HFFc6 (cell line): ENCODE measurements at places on chromosomes 1 and 21. TPM values are rescaled to one million over a fixed set of nuclear protein-coding genes. Genes with fewer than 3 reads are reported as not detected.
A peak's percentile ranks its signal among the peaks of the same experiment; 100 is the strongest.

The CD1B gene
- not detected in 3 replicates for total RNA-seq

The EXTL1 gene
- total RNA-seq = 8.9 to 24.1 TPM (median 22.6 TPM) in 3 replicates

The DYRK3 gene
- total RNA-seq = 24.2 to 28.7 TPM (median 24.6 TPM) in 3 replicates

The GPATCH2 gene
- 9.0 to 10.8 TPM (median 9.4 TPM) in 3 replicates for total RNA-seq

The OR2AK2 gene
- not detected in 3 replicates for total RNA-seq

The ARMH1 gene
- total RNA-seq = 0.35 TPM in 1 of 3 replicates, not detected in the others

The OR2T33 gene
- not detected in 3 replicates for total RNA-seq

The PRDM16 gene
- total RNA-seq = not detected in 3 replicates

The OPRD1 gene
- total RNA-seq = not detected in 3 replicates

The MX2 gene
- total RNA-seq = 0.18 to 0.21 TPM in 2 of 3 replicates, not detected in the other

The OR2L3 gene
- not detected in 3 replicates for total RNA-seq

- DNase-seq = no peak
- H3K4me3 ChIP-seq = no peak overlapping the region; the same call in 1 of the 2 replicates
- H3K27me3 ChIP-seq = no peaks in the 10 kb centered on the region
- peaks cover 84% of the 10 kb centered on the region for H3K4me1 ChIP-seq
- peaks cover 55% of the 10 kb centered on the region for H3K36me3 ChIP-seq
These were observed 18.4 kb downstream of the FMN2 start for GRCh38 chr1:240109920-240110636.

DNA sequence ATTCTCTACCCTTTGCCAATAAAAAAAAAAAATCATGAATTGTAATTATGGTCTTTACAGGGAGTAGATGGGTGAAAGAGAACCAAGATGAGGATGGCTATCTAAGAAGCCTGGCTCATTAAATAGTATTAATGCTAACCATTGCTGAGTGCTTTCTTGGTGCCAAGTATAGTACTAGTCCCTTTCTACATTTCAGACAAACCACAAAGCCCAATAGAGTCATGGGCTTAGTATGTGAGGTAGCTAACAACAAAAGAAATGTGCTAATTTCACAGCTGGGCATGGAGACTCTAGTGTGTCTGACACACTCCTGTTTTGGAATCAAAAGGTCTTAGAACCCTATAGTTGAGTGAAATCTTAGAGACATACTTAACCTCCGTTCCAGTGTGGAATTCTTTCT lies 84.5 kb upstream of the ESRRG start:
- H3K4me3 ChIP-seq = no peak overlapping the region
- no peak for DNase-seq
- H3K36me3 ChIP-seq = no peaks in the 10 kb centered on the region
- H3K27ac ChIP-seq = no peak overlapping the region
- no peaks in the 10 kb centered on the region for H3K4me1 ChIP-seq

DNA sequence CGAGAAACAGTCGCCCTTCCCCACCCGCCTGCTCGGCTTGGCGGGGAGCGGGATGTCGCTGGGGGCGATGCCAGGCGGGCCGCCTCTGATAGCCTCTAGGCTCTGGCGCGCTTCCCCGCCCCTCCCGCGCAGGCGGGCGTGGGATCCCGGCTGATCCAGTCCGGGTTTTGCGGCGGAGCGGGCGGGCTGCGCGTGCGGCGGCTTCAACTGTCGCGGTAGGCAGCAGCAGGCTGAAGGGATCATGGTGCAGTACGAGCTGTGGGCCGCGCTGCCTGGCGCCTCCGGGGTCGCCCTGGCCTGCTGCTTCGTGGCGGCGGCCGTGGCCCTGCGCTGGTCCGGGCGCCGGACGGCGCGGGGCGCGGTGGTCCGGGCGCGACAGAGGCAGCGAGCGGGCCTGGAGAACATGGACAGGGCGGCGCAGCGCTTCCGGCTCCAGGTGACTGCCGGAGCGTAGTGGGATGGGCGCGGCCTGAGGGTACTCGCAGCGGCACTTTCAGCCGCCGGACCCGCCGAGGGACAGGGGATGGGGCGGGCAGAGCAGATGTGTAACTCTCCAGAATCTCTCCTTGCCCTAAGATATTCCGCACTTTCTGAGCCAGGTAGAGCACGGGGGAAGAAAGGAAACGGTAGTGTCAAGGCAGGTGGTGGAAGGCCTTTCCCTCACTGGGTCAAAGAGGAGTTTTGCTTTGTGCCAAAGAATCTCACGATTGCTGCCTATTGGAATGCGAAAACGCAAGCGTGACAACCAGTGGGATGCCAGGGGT lies at the start of gene FAAH:
Gene FAAH (plus strand): TSS at position 210 of the 764 bp plus-strand sequence. CDS start 32 bp downstream, at position 242.
- no peak within 1 kb of the TSS for H3K27ac ChIP-seq
- no peak for DNase-seq
- no peak within 1 kb of the TSS for H3K4me3 ChIP-seq
- peaks cover 18% of the 10 kb centered on the region for H3K36me3 ChIP-seq
- no peaks in the 10 kb centered on the region for H3K4me1 ChIP-seq

DNA sequence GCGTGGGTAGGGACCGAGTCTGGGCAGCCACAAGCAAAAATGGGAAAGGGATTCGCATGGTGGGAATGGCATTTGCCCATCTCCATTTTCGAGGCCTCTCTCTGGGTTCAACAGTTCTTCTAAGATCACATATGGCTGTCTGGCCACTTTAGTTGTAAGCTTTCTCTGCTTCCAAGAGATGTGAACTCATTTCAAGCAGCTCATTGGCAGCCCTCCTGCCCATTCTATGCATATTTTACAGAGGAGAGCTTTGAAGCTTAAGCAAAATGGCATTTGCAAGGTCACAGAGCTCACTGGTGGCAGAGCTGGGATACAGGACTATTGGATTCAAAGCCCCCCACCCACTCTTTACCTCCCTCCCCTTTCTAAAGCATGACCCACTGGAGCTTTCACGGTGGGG lies 93.7 kb downstream of the HHIPL2 start:
- peaks cover 18% of the 10 kb centered on the region for H3K36me3 ChIP-seq
- peaks cover 2% of the 10 kb centered on the region for H3K27me3 ChIP-seq
- DNase-seq = peak; percentile 23
- H3K4me3 ChIP-seq = no peak overlapping the region

GRCh38 chr1:150601540-150601939 lies 22.1 kb upstream of the MCL1 start:
- peaks cover 35% of the 10 kb centered on the region for H3K4me1 ChIP-seq
- no peaks in the 10 kb centered on the region for H3K27me3 ChIP-seq
- H3K36me3 ChIP-seq = peaks cover 12% of the 10 kb centered on the region
- no peak overlapping the region for H3K4me3 ChIP-seq

- H3K36me3 ChIP-seq = peaks cover 4% of the 10 kb centered on the region; the same call in 1 of the 2 replicates
- DNase-seq = no peak
- peaks cover 4% of the 10 kb centered on the region; the same call in 1 of the 2 replicates for H3K4me1 ChIP-seq
- H3K4me3 ChIP-seq = no peak overlapping the region
These were observed 81.6 kb downstream of the ADSS2 start for GRCh38 chr1:244370060-244370637.

DNA sequence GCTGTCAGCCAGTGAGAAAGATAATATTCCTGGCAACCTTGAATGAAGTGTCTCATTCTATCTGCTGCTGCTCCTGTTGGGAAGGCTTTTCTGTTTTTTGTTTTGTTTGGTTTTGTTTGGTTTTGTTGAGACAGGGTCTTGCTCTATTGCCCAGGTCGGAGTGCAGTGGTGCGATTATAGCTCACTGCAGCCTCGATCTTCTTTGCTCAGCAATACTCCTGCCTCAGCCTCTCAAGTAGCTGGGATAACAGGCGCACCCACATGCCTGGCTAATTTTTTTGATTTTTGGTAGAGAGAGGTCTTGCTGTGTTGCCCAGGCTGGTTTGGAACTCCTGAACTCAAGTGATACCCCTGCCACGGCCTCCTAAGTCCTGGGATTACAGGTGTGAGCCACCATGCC lies 37.6 kb downstream of the BTG3 start:
- no peaks in the 10 kb centered on the region for H3K36me3 ChIP-seq
- DNase-seq = no peak
- no peaks in the 10 kb centered on the region for H3K4me1 ChIP-seq
- no peak overlapping the region for H3K27ac ChIP-seq
- H3K4me3 ChIP-seq = no peak overlapping the region

DNA sequence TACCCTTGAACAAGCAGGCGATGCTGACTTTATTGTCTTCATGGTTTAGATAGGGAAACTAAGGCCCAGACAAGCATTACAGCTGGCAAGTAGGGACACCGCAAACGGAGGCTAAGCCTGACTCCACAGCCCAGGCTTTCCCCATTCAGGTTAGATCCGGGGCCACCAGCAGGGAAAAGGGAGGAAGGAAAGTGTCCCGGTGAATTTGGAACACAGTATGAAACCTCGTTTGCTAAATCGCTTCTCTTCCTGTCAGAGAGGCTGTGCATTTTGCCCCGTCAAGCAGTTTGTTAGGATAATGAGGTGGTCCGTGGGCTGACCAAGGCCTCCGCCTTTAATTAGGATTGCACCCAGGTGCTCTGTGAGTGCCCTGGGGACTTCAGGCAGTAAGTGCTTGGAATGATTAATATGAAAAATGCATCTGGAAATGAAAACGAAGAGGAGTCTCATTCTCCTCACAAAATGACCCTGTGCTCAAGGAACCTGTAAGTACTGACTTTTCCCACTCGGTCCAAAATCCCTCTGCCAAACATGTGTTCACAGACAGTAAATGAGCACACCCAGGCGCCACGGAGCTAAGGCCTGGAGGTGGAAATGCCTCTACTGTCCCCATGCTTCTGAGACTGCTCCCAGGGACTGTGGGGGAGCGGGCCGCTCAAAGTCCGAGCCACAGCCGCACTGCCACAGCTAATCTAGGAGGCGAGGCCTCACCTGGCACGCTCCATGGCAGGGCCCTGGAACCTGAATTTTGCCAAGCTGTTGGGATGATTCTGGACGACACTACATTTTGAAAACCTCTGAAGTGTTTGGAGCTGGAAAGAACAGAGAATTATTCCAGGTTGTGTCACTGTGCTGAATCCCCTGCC lies 234.1 kb downstream of the SDCCAG8 start:
- DNase-seq = no peak
- H3K27ac ChIP-seq = no peak overlapping the region
- H3K27me3 ChIP-seq = no peaks in the 10 kb centered on the region
- H3K36me3 ChIP-seq = peaks cover 5% of the 10 kb centered on the region; the same call in 1 of the 2 replicates
- peaks cover 20% of the 10 kb centered on the region for H3K4me1 ChIP-seq

DNA sequence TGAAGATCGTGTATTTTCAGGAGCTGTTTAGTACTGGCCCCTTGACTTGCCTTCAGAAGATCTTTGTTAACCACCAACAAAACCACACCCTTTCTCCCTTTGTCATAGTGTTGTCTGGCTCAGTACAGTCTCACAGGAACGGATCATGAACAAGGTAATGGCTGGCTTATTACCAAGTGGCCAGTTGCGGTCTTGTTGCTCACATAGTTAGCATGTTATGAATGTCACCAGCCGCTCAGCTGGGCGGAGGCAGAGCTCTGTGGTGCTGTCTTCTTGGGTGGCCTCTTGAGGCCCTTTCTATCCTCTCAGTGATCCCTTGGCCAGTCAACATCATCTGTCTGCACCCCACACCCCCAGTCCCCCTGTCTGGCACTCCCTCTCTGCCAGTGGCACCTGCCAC lies 21.4 kb downstream of the CNIH3 start:
- H3K27me3 ChIP-seq = peaks cover 1% of the 10 kb centered on the region; the same call in 1 of the 2 replicates
- peak overlapping the region; percentile 88 for H3K27ac ChIP-seq
- H3K4me3 ChIP-seq = peak overlapping the region; percentile 72
- H3K4me1 ChIP-seq = peaks cover 99% of the 10 kb centered on the region

DNA sequence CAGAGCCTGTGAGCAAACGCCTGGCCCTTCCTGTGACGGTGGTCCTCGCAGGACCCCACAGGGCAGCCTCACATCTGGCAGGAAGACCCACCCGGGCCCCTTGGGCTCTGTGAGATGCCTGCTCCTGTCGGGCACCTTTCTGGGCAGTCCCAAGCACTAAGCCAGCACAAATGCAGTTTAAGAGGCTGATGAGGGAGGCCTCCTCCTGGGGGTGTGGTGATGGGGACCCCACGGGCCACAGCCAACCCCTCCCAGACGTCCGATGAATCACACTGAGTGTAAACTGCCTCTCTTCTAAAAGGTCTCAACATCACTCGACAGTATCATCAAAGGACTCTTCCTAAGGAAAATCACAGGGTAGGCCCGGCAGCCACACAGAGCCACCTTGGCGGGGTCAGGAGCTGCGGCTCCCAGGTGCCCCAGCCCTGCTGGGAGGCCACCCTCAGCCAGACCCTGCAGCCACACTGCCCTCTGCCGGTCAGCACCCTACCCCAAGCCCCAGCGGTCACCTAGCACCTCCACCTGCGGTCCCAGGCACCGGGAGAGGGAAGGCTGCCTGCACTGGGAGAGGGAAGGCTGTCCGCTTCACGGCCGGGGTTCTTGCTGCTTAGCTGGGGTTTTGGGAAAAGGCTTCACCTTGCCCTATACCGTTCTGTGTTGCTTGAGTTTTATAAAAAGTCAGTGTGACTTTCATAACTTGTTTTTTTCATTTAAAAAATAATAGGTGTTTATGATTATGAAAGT lies 3.9 kb upstream of the PRKCZ start:
- H3K27ac ChIP-seq = no peak overlapping the region
- DNase-seq = no peak
- H3K36me3 ChIP-seq = no peaks in the 10 kb centered on the region

DNA sequence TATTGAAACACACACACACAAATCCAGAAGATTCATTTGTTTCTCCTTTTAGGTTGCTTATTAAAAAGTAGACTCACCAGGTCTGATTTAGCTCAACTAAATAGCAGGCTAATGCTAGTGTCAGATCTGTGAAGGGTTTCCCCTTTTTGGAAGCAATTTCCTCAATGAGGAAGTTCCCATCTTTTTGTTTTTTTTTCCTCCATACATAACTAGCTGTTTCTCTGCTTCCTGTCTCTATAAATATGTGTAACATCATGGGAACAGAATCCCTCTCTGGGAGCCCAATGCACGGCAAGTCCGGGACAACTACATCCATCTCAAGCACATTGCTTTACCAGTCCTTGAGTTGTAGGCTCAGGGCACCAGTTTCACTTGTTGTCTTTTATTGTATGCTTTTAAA lies 1421.1 kb downstream of the PLA2G4A start:
- H3K27me3 ChIP-seq = no peaks in the 10 kb centered on the region
- DNase-seq = no peak
- H3K4me3 ChIP-seq = no peak overlapping the region
- no peaks in the 10 kb centered on the region for H3K36me3 ChIP-seq

DNA sequence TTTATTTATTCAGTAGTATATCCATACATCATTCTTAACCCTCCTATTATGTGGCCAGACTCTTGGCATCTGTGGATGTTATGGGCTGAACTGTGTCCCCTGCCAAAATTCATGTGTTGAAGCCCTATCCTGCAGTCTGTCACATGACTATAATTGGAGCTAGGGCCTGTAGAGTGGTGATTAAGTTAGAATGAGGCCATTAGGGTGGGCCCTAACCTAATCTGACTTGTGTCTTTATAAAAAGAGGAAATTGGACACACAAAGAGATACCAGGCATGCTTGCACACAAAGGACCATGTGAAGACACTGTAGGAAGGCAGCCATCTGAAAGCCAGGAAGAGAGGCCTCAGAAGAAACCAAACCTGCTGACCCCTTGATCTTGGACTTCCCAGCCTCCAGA lies 6.6 kb downstream of the ZMYND12 start:
- H3K4me3 ChIP-seq = no peak overlapping the region
- DNase-seq = no peak
- no peak overlapping the region for H3K27ac ChIP-seq
- no peaks in the 10 kb centered on the region for H3K36me3 ChIP-seq
